ENCODE measurements at places on chromosomes 5 and 9. TPM values are rescaled to one million over a fixed set of nuclear protein-coding genes. Genes with fewer than 3 reads are reported as not detected.

Gene PLAC8L1
- not detected for total RNA-seq

Gene SWI5
- total RNA-seq = 22.7 TPM

Gene CNTNAP3B
- total RNA-seq = 0.26 TPM

Gene NR6A1
- total RNA-seq = 0.26 TPM

Gene PGM5
- total RNA-seq = 0.91 TPM

Gene MELK
- total RNA-seq = 18.2 TPM

Gene PCDHGB6
- total RNA-seq = 9.5 TPM

Gene C7
- not detected for total RNA-seq

Gene NSA2
- total RNA-seq = 108 TPM

Gene CCDC152
- 0.78 TPM for total RNA-seq

Gene ACOT12
- not detected for total RNA-seq

Gene MLANA
- total RNA-seq = not detected

Gene PCDHGB7
- 25.6 TPM for total RNA-seq

Gene PDGFRB
- 137 TPM for total RNA-seq

Gene PCA3
- 0.65 TPM for total RNA-seq

Gene ANKRD20A1
- total RNA-seq = not detected

Gene CTNND2
- not detected for total RNA-seq

Gene OR13C3
- not detected for total RNA-seq

Gene SLC6A18
- not detected for total RNA-seq

Gene COL5A1
- total RNA-seq = 401 TPM

Gene DAB2
- 538 TPM for total RNA-seq

Gene MCC
- total RNA-seq = 43.6 TPM

Gene DMRTA1
- 0.78 TPM for total RNA-seq

Gene SLC26A2
- 21.0 TPM for total RNA-seq

Gene INSYN2B
- 1.1 TPM for total RNA-seq

Gene SPATA31D4
- not detected for total RNA-seq

Gene ZNF474
- 0.26 TPM for total RNA-seq
